NCI-H1048 (cell line): ENCODE measurements at places on chromosomes 2 and 18.

- no peak for DNase-seq
These were observed 150.5 kb upstream of the NCKAP5 start for GRCh38 chr2:133718688-133719201.

DNA sequence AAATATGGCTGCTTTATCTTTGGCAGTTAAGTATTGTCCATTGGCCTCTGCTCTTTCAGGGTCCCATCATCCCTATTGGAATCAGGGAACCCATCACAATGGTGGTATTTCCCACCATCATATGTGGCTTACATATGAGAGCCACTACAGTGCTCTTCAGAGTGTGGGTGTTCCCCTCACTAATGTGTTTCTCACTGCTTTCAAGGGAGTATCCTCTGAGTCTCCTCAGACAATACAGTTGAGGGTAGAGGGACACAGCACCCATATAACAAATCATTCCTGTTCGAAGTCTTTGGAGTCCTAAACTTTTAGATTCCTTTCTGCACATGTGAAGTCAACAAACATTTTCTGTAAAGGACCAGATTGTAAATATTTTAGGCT is 48.8 kb upstream of the DNAJC10 start:
- DNase-seq: no peak

DNA sequence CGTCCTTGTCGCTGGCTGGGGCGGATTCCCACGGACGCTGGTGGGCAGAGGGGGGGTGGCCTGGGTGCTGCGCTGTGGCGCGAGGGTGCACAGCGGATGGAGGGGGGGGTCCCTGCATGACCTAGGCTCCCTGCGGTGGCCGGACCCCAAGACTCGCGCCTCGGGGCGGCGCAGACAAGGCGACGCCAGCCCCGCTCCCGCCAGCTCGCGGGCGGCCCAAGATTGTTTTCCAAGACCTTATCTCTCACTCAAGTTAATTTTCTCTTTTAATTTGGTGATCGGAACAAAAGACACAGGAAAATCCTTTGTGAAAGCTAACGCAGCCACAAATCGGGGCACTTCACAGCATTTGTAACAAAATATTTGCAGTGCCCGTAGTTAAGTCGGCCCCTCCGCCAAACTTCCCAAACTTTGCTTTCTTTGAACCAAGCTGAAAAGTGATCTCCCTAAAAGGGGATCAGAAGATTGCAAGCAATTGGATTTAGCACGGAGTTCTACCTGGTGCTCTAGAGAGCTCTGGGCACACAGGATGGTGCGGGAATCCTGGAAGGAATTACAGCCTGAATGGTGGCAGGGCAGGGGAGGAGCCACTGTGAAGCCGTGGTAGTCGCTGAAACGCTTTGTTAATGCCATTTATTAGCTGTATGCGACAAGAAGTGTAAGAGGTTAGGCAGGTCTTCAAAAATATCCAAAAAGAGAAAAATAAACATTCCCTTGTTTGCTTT is 4.8 kb upstream of the ID2 start:
- peak; percentile 10 for DNase-seq

- DNase-seq: no peak
These were observed 63.3 kb upstream of the ALPP start for GRCh38 chr2:232315049-232315922.

- no peak for DNase-seq
These were observed 46.0 kb upstream of the RIT2 start for GRCh38 chr18:43161528-43161927.

GRCh38 chr18:41024792-41025191 is 930.2 kb upstream of the PIK3C3 start:
- no peak for DNase-seq

- DNase-seq: no peak
These were observed 6.0 kb upstream of the STK39 start for GRCh38 chr2:168253379-168253778.

DNA sequence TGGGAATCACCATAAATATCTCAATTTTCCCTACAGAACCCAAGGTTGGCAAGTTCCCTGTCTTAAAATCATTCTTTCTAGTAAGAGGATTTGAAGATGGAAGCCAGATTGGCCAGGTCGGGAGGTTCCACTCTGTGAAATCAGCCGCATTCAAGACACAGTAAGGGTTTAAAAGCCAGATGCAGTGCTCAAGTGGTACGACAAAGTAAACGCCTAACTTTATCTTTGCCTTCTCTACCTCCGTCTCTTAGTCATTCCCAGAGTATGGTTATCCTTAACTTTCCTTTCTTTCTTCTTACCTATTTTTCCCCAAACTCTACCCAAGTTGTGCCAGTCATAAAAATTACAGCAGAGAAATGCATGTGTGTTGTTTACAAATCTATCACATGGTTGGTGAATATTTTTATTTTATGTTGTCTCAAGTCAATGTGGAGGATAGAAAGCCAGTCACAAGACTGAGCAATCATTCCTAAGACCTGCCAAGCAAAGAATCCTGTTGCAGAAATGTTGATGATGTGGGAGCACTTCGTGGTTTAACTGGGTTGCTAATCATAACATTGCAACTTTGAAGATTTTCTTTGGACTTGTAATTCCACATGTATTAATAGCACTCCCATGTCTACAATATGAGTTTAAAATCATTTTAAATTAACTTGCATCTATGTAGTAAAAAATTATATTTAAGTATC is 62.6 kb downstream of the SLC40A1 start:
- DNase-seq: no peak

- no peak for DNase-seq
These were observed 17.8 kb downstream of the DDX18 start for GRCh38 chr2:117832332-117832731.

DNA sequence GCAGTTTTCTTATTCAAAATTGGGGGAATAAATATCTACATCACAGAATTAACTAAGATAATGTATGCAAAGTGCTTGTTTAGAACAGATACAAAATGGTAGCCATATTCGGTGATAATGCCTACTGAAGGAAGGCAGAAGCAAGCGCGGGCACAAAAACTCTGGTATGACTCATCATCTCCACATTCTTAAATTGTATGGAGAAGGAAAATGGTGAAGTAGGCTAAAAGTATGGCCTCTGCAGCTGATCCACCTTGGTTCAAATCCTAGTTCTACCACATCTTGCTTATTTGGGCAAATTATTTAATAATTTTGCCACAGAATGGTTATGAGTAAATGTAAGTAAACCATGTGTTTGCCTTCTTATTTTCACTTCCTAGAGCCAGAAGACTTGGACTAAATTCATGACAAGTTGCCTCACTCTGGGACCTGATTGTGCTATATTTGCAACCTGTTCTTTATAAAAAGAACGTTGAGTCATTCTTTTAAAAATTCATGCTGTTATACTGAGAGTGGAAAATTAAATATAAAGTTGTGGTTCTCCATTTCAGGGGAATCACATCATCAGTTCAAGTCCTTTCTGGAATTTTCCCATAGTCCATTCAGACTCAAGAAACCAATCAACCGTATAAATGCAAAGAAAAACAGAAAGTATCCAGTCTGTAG is 9.0 kb upstream of the CDK15 start:
- no peak for DNase-seq

DNA sequence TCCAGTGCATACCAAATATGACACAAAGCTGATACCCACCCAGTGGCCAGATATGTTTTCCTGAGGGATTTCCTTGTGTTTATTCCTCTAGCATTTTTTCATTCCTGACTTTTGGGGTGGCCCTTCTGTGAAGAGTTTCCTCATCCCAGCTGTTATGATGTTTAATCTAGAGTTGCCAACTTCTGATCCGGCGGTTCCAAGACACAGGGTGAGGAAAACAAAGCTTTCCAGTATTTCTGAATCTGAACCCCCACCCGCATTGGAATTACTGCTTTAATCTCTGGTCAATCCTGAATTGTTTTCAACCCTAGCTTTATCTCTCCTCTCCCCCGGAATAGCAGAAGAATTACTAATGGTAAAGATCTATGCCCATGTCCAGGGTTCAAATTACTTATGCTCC is 39.2 kb upstream of the PNPT1 start:
- no peak for DNase-seq

GRCh38 chr2:109372614-109373013 is 241.2 kb downstream of the SEPTIN10 start:
- no peak for DNase-seq

- DNase-seq: no peak
These were observed 37.3 kb downstream of the CFAP36 start for GRCh38 chr2:55556809-55557208.

- no peak for DNase-seq
These were observed 148.7 kb downstream of the CALCRL start for GRCh38 chr2:187299122-187299906.

GRCh38 chr2:196170213-196170605 is 1.2 kb downstream of the STK17B start:
- DNase-seq: no peak

DNA sequence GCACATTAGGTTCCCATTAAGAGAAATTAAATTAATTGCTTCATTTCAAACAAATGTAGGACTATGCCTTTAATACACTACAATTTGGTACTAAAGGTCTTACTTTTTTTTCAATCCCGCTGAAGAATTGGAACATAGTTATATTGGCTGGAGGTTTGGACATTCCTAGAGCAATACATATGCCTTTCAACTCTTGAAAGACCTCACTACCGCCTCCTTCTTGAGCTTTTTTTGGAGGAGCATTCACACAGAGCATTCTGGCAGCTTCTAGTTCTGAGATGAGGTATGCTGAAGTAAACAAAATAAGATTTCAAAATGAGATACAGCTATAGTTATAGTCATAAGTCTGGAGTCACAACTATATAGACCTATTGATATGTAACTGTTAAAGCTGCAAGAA is 10.9 kb downstream of the FAM98A start:
- DNase-seq: no peak

DNA sequence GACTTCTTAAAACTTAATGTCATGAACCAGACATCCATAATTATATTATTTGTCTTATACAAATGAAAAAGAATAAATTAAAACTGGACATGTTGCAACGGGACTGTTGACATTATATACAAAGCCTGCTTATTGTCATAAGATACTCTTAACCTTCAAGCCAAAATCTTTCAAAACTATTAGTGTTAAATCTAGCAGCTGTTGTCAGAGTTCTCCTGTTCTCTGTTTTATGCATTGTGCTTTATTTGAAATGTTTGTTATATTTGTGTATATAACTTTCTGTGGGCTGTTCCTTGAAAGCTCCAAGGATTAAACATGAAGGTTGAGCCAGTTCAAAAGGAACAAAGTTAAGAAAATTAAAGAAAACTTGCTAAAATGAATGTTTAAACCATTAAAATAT is 335.5 kb upstream of the NT5C1B start:
- no peak for DNase-seq

DNA sequence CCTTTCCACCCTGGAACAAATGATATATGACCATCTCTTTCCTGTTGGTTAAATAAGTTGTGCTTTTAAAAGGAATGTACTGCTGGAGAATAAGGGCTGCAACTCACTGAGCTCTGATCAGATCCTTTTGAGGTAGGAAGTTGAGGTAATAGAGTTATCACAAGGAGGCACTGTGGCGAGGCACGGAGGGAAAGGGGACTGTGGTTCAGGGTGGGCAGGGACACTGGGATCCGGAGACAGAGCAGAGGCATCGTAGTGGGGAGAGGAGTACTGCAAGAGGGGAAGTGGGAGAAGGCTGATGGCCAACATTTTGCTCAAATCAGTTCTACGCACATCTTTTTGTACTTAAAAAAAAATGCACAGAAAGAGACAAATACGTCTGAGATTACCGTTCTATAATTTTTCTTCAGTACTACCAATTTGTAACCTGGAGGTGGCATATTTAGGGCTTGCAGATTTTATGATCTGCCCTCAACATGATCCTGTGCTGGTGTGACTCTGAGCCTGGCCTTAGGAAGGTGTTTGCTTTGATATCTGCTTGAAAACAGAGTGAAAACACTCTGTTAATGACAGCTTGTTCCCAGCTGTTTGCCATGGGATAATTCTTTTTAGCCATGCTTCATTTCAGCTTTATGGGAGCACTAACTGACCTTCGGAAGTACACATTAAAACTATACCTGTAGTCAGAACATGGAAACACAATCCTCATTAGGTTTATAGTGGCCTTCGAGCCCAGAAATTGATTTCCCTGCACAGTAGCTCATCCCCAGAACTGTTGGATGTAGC is 168.1 kb downstream of the KCNE4 start:
- no peak for DNase-seq

GRCh38 chr2:235689427-235689853 is 195.6 kb downstream of the AGAP1 start:
- no peak for DNase-seq

DNA sequence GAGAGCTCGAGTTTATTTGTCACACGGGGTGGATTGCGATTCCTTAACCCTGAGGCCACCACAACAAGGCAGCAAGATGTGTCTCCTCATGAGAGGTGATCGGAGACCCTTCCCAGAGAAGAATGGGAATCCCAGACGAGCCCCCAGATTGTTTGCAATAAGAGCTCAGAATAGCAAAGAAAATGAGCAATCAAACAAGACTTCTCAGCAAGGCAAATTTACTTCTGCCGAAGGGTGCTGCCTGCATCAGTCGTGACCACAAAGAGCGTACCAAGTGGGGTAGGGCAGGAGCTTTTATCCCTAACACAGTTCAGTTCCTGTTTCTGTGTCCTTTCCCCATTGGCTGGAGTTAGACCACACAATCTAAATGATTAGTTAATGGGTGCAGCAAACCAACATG is 237.5 kb upstream of the SYT4 start:
- DNase-seq: no peak

DNA sequence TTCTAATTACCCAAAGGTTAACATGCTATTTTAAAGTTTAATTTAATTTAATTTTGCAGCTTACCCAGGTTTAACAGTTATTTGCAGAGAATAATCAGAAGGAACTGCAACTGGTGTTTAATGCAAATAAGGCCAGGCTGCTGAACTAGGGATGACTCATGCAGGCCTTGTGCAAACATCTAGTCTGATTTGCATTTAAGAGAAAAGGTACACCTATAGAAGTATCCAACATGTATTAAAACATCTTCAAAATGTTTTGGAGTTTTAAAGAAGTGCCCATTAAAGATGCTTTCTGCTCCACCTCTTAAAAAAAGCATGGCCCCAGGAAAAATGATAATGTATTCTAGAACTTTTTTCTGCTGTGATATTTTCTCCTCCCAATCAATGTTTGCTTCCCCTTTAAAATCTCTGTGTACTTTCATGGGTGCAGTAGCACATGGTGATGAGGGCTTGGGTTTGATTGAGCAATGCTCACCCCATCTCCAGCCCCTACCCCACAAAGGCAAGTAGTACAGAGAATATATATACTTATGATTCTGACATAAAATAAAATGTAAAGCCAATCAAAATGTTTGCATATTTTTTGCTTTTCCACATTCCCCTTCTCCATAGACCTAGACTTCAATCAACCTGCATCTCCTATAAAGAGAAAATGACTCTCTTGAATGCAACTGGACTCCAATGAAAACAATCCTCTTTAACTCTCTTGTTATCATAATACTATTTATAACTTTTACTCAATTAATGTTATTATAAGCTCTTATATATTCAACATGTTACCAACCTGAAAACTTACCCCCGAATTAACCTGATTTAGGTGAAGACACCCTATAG is 54.1 kb downstream of the ATP8B1 start:
- DNase-seq: peak; percentile 69

GRCh38 chr18:71995904-71996465 is 548.2 kb downstream of the CBLN2 start:
- no peak for DNase-seq
